NCI-H1930 (cell line): ENCODE measurements at places on chromosomes 5 and 9.

DNA sequence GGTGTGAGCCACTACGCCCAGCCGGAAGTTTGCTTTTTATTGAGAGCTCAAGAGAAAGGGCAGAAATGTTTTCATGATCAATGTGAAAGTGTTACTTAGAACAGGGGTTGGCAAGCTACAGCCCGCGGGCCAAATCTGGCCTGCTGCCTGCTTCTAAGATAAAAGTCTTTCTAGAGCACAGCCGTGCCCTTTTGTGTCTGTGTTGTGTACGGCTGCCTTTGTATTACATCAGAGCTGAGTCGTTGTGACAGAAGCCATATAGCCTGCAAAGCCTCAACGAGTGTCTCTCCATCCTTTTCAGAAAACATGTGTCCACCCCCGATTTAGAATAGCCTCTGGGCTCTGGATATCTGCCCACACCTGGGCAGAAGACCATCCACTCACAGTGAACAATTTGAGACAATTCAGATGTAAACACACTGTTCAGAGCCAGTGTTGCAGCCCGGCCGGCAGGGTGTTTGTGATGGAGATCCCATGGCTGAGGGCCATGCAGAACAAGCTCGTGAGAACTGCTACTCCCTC is 28.8 kb downstream of the AK8 start:
- DNase-seq = no peak

- no peak for DNase-seq
These were observed 184.0 kb downstream of the SEMA5A start for GRCh38 chr5:9361835-9362234.

DNA sequence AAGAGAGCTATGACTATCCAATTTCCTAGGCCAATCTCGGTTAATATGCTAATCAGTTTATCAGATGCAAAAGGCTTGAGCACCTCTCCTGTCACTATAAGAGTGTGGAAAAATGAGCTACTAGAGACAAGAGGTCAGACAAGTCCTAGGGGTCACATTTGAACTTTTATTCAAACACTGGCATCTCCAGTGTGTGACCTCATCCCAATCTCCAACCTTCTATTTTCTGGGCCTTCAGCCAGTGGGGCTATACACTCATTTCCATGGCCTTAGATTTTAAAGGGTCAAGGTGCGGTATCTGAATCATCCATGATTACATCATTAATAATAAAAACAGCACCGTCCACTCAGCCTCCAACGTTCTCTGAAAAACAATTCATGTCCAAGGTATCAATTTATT is 139.6 kb upstream of the LRRTM2 start:
- no peak for DNase-seq

DNA sequence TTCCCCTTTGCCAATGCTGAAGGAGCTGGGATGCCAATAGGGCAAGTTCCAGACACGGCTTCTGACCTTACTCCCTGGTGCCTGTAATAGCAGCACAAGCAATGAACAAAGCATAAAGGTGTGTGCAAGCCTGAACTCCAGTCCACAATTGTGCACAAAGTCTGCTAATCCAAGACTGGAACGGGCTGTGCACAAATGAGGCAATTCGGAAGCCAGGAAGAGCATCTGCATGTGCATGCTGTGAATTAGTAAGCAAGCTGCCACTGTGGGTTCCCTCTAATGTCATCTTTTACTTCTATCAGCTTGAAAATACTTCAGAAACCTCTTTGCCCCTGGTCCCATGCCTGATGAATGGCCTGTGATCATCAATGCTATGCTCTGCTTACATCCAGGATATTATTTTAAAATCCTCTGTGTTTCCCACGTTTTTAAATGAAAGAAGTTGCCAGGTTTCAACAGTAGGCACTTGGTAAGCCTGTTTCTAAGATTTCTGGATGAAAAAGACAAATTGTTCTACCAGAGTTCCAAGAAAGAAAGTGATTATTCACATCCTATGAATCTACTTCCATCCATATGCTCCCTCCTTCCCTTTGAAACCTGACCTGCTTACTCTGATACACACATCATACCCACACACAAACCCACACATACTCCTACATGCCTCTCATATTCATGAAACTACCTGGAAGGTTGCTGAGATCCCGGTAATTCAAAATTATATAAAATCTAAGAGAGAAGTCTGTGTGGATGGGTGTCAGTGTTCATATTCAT is 165.7 kb downstream of the KCTD16 start:
- no peak for DNase-seq

- no peak for DNase-seq
These were observed 404.9 kb upstream of the FAM174A start for GRCh38 chr5:100130307-100130706.

DNA sequence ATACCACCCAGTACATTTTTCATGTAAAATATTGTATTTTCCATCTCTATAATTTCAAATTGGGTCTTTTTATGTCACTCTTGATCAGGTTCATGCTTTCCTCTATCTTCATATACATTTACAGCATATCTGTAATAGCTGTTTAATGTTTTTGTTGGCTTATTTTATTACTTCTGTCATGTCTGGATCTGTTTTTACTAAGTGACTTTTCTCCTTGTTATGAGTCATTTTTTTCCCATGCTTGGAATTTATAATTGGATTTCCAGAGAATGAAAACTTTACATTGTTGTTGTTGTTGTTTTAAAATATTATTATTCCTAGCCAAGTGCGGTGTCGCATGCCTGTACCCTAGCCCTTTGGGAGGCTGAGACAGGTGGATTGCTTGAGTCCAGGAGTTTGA is 5.6 kb upstream of the ADAMTS19 start:
- DNase-seq = no peak

- no peak for DNase-seq
These were observed 20.0 kb upstream of the CREBRF start for GRCh38 chr5:173035904-173036707.

DNA sequence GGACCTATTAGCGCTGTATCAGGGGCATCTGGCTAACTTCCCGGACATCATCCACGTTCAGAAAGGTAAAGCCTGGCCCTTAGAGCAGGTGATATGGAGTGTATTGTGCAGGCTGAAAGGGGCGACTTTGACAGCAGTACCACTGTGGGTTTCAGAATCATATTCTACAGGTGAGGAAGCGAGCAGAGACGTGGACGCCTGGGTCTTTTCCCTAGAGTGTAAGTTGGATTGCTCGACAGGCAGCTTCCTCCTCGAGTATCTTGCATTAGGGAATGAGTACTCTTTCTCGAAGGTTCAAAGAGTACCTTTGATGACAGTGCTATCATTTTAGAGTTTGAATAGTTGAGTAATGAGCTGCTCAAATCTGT is 1.9 kb downstream of the SNX18 start:
- DNase-seq = no peak

DNA sequence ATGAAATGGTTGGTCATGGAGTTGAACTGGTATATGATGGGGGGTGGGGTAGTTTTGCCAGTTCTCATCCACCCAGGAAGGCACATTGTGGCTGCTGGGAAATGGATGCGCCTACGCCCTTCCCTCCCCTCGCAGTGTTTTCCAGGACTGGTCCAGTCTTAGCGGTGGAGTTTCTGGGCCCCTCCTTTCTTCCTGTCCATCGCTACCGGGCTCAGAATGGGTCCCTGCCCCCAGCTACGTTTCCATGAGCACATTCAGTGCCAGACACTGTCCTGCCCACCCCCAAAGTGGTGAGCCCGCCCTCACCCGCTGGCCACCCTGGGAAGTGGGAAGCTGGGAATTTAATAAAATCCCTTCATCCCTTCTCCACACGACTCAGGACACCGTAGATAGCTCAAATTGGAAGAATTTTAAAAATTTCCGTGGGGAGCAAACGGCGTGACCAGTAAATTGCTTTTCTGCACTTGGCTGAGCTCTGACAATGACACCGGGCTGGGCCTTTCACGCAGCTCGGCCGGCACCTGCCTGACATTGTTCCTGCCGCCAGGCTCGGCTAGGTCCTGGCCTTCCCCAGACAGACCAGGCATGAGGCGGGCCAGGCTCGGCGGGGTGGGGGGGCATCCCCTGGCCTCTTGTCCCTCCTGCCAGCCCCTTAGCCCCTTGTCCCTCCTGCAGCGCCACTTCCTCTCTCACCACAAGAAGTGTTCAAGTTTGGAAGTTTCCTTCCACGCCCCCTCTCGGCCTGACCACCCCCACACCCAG is 3.6 kb downstream of the FGF18 start:
- no peak for DNase-seq

GRCh38 chr5:168600409-168600808 is 21.2 kb upstream of the PANK3 start:
- DNase-seq = no peak

GRCh38 chr5:129541051-129541450 is 81.0 kb downstream of the ADAMTS19 start:
- no peak for DNase-seq

DNA sequence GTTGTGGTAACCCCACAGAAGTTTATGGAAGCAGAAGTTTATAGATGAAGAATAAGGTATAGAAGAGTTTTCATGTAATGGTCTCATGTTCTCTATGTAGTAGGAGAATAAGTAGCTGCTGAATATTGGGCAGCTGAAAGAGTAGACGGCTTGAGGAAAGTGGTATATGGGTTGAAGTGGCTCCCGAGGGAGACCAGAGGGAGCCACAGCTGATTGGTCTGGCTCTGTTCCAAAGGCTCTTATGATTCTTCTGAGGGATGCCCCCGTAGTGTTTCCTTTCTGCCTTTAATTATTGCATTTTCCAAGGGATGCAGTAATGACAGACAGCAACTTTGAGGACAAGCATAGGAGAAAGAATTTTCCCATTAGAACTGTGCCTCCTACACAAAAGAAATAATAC is 30.1 kb upstream of the TENT2 start:
- DNase-seq = no peak

GRCh38 chr9:94639061-94639998 is at the start of gene FBP1:
Gene FBP1 (minus strand): TSS chr9:94639518. CDS start chr9:94639310, 208 bp downstream.
- no peak for DNase-seq

DNA sequence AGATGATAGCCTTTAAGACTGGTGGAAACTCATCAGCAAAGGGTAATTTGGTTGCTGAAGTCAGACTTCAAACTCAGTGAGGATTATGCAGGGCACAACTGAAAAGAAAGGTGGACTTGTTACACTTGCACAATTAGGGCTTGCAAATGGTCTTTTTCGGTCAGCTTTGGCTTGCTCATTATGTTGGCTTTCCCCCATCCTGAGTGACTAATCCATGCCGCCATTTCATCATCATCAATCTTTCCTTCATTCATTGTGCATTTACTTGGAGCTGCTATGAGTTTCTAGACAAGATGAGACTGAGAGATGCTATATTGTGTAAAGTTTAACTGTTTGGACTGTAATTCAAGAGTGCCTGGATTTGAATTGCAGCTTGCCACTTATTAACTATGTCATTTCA is 134.8 kb upstream of the PPP1R2B start:
- no peak for DNase-seq

- DNase-seq = peak; percentile 31
These were observed 149.5 kb downstream of the BAAT start for GRCh38 chr9:101235105-101235866.

DNA sequence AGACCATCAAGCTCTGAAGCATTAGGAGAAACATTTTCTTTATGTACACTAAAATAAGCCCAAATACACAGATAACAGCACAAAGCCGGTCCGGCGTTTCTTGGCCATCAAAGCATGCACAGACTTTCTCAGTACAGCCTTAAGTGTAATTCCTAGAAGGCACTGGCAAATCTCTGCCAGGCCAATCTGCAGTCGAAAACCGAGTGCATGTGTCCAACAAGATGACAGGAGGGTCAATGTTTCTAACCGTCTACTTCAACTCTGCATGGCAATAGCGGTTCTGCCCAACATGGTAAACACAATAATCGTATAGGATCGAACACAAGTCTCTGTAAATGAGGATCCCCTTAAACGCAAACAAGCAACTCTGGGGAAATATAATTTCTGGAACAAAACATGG is 1.1 kb downstream of the ARL15 start:
- no peak for DNase-seq

DNA sequence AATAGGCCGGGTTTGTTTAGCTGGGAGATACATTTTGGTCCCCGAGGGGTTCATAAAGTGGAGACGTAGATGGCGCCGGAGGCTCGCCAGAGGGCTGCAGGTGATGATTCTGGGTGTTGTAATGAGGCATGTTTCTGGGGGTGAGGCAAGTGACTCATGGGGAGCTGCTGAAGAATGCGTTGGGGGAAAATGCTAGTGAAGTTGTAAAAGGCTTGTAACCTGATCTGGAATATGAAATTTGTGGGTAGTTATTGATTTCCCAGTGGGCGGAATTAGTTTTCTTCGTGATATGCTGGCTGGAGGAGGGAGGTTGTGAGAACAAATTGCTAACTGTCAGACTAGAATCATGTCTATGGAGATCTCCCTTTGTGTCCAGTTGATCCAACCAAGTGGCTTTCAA is 158.3 kb downstream of the DOCK2 start:
- DNase-seq = no peak

DNA sequence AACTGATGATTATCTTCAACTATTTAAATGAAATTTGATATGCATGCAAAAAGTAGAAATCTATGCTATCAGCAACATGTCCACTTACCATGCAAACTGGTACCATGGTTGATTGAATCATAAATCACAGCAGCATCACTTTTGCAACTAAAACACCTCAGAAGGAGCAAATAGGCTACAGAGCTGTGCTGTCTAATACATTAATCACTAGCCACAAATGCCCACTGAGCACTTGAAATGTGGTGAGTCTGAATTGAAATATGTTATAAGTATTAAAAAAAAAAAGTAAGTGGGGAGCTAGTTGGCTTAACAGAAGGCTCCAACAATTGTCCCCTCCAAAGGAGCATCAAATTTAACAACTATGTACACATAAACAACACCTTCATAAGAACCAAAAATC is 112.5 kb downstream of the FAM114A2 start:
- DNase-seq = no peak

- no peak for DNase-seq
These were observed 74.3 kb downstream of the NIPBL start for GRCh38 chr5:36950586-36951457.

DNA sequence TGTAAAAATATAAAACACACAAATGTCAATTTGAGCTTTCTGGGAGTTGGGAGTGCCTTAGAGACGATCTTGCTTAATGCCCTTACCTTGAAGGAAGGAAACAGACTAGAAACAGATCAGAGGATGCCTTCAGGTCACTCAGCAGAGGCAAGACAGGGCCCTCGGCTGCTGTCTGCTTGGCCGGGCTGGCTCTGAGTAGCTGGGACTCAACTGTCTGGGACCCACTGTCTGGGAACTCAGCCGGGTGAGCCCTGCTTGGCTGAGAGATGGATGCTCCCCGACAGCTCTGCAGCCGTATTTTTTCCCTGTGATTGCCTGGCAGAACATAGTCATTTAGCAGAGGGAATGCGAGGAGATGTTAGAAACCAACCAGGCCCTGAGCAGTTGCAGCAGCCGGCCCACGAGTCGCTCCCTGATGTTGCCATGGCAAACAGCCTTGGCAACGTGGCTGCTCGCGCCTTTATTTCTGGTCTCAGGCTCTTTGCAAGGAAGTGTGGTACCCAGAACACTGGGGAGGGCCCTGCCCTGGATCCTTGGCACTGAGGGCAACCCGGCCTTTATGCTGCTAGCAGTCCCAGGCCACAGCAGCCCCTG is 10.9 kb downstream of the PPARGC1B start:
- DNase-seq = no peak
